ENCODE measurements at places on chromosomes 5 and 9.

DNA sequence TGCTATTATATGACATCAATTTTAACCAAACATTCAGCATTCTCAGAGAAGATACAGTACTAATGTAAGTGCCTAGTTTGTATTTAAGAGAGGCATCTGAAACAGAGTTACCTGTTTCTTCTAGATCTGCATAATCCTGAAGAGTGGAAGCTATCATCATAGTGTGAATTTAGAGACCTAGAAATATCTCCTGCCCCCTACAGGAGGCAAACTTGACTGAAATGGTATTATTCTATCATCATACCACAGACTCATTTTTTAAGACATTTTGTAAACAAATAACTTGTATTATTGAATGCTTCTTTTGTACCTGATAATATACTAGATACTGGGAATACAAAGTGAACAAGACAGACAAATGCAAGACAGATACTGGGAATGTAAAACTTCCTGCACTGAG, 216.8 kb upstream of the RPS23 start:
- no peak for DNase-seq

DNA sequence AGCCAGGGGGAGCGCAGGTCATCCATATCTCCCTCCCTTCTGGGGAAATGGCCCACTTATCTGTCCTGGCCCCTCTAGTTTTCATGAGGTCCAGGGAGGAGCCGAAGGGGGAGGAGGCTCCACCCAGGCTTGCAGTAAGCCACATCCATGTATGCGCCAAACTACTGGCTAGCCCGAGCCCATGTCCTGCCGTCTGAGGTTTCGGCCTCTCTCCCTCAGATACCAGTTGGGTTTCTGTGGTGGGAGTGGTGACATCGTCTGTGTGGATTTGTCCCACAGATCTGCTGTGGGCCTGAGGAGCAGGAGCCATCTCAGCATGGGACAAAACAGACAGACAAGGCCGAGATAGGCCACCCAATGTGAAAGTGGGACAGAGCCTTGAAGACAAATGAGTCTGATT, 78.3 kb upstream of the ORM1 start:
- DNase-seq, result no peak

DNA sequence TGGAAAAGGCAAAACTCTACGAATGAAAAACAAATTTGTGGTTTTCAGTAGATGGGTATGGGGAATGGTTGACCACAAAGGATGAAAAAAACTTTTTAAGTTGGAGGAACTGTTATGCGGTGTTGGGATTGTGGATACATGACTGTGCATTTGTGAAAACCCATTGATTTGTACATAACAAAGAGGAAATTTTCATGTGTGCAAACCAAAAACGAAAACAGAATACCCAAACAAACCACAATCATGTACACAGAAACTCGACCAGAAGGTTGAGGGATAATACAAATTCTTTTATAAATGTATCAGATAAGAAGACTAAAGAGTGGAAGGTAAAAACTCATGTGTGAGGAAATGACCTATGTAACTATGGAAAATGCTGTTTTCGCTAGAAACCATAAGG, 1012.4 kb downstream of the CDH18 start:
- no peak for DNase-seq

- DNase-seq, result no peak
Measured at GRCh38 chr5:151179489-151179840, 21.9 kb upstream of the ANXA6 start.

- no peak for DNase-seq
Measured at GRCh38 chr9:105318729-105319191, 74.3 kb downstream of the SLC44A1 start.
